NT2/D1 (cell line): ENCODE measurements at places on chromosomes 12 and 14.

GRCh38 chr12:47414511-47414910 lies 291.3 kb downstream of the RPAP3 start:
- DNase-seq: no peak

- no peak for DNase-seq
Measured at GRCh38 chr12:115840159-115840558, 437.3 kb downstream of the MED13L start.

DNA sequence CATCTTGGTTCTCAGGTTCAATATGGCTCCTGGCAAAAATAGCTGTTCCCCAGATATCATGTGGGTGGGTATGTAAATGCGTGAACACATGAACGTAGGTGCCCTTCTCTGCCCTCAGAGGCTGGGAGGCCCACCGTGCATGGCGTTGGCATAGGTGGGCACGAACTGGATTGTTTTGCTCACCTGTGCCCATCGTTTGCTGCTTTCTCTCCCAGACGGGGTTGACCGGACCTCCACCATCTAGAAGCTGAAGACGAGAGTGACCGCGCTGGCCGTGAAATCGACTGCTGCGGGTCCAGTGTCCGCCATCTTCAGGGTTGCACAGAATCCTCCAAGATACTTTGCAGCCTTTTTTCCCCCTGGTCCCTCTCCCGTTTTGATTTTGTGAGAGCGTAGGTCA lies 113.9 kb downstream of the GCH1 start:
- DNase-seq: no peak

DNA sequence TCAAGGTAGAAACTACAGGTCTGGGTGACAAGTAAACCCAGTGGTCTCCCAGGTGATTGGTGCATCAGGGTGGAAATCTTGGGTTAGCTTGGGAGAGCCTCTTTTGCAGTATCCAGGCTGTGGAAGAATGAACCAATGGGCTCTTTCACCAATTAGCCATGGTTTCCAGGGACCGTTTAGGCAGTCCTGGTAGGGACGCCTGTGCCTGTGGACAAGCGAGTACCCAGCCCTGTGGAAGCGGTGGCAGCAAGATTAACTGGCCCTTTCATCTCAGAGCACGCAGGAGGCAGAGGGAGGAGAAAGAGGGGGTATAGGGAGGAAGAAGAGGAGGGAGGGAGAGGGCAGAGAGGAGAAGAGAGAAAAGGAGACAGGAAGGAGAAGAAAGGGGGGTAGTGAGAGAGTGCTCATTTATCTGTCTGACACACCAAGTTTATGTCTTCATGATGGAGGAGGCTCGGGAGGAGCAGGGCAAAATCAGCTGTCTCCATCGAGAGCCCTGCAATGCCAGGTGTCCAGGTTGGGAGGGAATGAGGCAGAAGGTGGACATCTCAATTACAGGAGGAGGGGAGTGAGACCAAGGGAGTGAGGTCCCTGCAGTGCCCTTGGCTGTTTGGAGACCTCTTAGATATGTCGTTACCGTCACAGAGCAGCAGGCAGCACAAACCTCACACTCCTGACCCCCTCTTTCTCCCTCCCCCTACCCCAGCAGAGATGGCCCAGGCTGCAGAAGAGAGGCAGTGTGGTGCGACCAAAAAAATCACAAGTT lies 4.6 kb upstream of the ZDHHC22 start:
- no peak for DNase-seq

DNA sequence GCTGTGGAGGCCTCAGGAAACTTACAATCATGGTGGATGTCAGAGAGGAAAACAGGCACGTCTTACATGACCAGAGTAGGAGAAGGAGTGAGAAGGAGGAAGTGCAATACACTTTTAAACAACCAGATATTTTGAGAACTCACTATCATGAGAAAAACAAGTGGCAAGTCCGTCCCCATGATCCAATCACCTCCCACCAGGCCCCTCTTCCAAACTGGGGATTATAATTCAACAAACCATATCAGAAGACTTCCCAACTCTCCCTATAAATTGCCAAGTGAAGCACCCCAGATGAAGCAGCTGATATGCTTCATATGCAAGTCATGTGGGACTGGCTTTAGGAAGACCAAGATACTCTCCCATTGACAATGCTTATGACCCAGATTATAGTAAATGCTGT lies 11.6 kb upstream of the ACSM4 start:
- DNase-seq: no peak

- DNase-seq: no peak
Measured at GRCh38 chr14:76500011-76500410, 124.1 kb downstream of the ESRRB start.

DNA sequence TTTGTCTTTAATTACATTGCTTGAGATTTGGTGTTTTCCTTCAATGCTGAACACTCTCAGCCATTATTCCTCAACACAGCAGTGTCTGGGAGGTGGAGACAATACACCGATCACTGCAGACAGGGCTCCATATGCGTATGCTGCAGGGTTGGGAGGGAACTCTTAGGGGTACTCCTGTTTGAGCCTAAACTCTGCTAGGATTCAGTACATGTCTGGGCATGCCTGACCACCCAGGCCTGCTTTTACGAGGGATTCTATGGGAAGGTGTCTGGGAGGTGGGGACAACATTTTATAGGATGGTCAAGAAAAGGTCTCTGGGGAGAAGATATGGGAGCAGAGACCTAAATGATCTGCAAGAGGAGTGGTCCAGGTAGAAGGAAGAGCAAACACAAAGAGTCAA lies 34.3 kb downstream of the DHRS2 start:
- no peak for DNase-seq

- DNase-seq: peak; percentile 89
Measured at GRCh38 chr12:4421590-4422031, 24.0 kb downstream of the FGF6 start.

DNA sequence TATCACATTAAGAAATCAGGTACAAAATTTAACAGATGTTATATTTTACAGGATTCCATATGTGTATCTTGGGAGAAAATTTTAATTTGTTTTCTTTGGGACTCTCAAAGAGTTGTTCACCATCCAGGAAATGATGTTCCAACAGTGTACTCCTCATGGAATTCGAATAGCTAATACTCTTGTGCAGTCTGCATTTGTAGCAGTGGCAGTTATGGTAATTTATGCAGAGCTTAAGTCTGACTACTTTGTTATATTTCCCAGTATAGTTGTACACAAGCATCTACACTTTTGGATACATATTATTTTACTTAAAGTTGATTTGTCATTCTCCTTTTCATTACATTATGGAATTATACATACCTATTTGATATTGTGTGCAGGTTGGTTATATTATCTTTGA lies 436.7 kb upstream of the FBXO33 start:
- no peak for DNase-seq

GRCh38 chr14:95043732-95044462 lies 113.4 kb downstream of the DICER1 start:
- DNase-seq: no peak

DNA sequence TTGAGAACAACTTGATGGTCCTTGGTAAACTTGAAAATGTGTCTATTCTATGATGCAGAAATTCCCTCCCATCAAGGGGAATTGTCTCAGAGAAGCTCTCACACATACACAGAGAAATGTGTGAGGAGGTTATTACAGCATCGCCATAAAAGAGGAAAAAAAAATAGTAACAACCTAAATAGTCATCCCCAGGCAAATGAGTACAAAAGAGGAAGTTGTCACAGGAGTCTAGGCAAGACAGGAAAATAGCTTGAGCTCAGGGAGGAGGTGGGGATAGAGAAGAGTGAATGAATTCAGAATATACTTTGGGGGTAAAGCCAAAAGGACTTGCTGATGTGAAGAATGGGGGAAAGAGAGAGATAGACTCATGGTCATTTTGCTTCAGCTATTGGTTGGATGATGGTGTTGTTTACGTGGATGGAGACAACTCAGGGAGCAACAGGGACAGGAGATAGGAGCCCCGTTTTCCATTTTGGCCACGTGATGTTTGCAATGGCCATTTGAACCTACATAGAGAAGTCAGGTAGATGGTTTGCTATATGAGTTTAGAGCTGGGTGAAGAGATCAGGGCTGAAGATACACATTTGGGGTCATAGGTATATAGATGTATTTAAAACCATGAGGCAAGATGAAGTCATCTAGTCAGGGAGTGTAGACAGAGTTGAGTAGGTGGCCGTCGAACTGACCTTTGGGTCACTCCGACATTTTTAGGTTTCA lies 20.3 kb downstream of the LRRC74A start:
- no peak for DNase-seq

DNA sequence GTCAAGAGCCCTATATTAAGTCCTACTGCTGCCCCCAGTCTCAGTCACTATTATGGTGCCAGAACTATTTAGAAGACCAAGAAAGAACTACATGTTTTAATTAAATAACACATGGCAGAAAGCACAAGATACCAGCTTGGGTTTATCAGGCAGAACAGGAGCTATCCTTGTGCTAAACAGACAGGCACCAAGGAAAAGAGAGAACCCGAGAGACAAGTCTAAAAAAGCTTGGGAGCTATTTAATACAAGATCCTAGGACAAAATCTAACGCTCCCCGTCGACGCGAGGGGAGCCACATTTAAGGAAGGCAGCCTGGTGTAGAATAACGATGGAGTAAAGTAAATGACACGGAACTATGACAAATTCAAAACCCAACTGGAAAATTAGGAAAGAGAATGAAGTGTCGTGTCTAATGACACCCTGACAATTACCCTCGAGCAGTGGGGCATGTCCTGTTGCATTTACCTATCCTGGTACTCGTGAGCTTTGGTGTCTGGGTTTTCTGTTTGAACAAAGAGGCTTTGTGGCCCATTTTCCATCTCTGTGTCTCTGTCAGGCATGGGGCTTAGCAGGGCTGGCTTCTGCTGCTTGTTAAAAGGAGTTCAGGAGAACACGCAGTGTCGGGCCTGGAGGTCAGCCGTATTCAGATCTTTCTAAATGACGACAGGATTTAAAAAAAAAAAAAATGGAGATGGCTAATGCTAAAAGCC lies 140.6 kb downstream of the ETNK1 start:
- DNase-seq: no peak

DNA sequence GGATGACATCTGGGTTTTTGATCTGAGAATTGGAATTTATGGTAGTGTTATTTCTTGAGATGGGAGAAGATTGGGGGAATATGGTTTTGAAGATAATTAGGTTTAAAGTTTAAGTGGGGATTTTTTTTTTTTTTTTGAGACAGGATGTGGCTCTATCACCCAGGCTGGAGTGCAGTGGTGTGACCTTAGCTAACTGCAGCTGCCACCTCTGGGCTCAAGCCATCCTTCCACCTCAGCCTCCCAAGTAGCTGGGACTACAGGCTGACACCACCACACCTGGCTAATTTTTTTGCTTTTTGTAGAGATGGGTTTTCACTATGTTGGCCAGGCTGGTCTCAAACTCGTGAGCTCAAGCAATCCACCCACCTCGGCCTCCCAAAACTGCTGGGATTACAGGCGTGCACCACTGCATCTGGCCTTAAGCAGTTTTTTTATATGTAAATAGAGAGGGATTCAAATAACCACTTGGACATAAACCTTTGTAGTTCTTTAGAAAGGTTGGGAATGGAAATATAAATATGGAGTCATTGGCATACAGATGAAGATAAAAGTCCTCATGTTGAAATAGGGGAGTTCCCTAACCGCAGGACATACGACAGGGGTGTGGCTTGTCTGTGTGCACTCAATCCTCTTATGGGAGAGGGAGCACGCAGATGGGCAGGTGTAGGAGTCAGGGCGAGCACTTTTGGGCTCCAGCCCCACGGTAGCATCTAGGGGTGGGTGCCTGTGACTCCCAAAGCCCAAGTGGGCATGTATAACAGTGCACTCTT lies 4.7 kb downstream of the LIN52 start:
- no peak for DNase-seq

- DNase-seq: no peak
Measured at GRCh38 chr12:86122846-86123468, 133.2 kb downstream of the MGAT4C start.

DNA sequence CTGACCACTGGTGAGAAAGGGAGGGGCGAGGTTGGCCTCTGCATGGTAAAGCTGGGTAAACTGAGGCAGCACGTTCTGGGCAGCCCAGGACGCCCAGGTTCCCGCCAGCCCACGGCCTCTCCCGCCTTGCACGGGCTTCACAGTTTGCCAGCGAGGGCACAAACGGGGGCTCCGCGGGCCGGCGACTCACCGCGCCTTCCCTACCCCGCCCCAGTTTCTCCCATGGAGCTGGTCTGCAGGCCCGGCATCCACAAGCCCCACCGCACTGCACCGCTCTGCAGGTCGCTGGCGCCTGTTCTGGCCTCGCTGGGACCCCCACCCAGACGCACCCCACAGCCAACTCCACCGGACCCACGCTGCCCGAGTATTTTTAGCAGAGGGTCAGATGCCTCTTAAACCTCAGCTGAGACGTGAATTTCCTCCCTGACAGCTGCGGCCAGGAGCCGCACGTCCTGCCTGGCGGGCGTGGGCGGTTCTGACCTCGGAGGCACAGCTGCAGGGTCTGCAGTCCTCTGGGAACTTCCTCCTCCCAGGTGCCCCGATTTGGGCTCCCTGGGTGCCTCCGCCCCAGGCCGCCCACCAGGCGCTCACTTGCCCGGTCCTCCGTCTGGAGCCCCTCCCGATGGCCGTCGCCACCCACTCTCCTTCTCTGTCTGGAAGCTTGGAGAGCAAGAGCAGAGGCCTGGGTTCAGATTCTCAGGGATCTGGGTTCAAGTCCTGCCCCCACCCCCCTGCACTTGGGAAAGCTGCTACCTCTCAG lies 29.5 kb upstream of the INF2 start:
- no peak for DNase-seq

DNA sequence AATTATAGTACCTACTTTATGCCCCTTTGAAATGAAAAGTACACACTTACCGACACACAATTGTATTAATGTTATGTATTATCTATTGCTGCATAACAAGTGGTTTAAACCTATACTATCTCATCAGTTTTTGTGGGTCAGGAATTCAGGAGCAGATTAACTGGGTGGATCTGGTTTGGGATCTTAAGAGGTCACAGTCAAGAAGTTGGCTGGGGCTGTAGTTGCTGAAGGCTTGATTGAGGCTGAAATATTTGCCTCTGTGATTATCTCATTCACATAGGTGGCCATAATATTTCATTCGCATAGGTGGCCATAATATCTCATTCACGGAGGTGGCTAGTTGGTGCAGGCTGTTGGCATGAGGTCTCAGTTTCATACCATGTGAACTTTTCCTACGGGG lies 5.7 kb downstream of the METTL25 start:
- no peak for DNase-seq

- DNase-seq: no peak
Measured at GRCh38 chr12:16348435-16349130, 1.1 kb downstream of the MGST1 start.

DNA sequence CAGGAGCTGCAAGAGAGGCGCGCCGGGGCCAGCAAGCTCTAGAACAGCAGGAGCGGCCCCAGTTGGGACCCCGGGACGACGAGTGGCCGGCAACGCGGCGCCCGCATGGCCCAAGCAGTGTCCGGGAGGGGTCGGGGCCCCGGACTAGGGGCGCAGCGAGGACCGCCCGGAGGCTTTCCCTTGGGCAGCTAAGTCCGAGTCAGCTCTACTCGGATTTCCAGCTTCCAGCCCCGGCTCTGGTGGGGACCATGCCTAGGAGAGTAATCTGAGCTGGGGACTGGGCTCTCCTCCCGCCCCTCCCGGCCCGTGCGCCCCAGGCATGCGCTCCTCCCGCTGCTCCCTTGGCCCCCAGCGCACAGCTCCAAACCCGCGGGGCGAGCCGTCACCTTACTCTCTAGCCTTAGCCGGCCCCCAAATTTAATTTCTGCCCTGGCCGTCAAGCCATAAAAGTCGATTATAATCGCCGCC lies 41.6 kb upstream of the CAPRIN2 start:
- DNase-seq: peak; percentile 77

- DNase-seq: no peak
Measured at GRCh38 chr14:71726580-71727021, 205.6 kb upstream of the RGS6 start.

GRCh38 chr14:96796851-96797581 lies at the start of gene VRK1:
Gene VRK1, plus strand, starts transcription at chr14:96797382. Its CDS starts 36,090 bp downstream, at chr14:96833472.
- peak; percentile 85 for DNase-seq

GRCh38 chr12:23484238-23484637 lies 465.2 kb downstream of the SOX5 start:
- DNase-seq: no peak
